ENCODE measurements at places on chromosomes 7 and 10.

- DNase-seq = no peak
These were observed 411.2 kb downstream of the GLRX3 start for GRCh38 chr10:130547368-130547767.

GRCh38 chr10:22598478-22598877, 115.9 kb downstream of the PIP4K2A start:
- DNase-seq = no peak

- DNase-seq = no peak
These were observed 12.8 kb downstream of the MEIG1 start for GRCh38 chr10:14971867-14972448.

- no peak for DNase-seq
These were observed 164.8 kb downstream of the DNAJB6 start for GRCh38 chr7:157501581-157501980.

DNA sequence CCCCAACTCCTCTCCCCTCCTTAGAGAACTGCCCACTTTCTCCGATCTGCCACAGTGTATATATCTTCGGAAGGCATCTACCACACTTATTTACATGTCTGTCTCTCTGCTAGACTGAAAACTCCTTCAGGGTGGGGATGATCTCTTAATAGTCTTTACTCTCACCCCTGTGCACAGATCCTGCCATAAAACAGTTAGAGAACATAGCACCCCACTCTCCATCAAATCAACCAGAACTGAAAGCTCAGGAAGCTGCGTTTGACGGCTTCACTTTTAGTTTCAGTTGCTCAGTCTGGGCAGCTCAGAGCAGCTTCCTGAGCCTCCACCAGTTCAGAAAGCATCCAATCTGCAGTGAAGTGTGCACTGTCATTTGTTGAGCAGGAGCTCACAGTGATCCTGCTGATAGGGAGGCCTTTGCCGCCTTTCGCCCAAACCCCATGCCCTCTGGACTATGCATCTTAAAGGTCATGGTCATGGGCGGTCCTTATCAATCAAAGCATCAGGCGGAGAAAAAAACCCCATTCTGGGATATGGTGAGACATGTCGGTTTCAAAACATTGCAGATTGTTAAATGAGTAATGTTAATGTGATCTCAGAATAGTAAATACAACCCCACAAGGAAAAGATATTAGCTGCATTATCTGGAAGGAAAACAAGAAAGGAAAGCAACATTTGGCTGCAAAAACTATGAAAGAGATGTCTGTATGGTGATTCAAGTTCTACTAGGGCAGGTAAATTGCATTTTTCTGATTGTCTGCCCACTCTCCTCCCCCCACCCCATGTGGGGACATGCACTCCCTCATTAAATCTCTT, 167.1 kb upstream of the ADO start:
- DNase-seq = no peak

- DNase-seq = no peak
These were observed 41.5 kb upstream of the EPC1 start for GRCh38 chr10:32388258-32389027.

- DNase-seq = no peak
These were observed 472 bp downstream of the RASSF4 start for GRCh38 chr10:44960088-44960460.

GRCh38 chr10:6255548-6256061, 52.9 kb downstream of the PFKFB3 start:
- DNase-seq = no peak

DNA sequence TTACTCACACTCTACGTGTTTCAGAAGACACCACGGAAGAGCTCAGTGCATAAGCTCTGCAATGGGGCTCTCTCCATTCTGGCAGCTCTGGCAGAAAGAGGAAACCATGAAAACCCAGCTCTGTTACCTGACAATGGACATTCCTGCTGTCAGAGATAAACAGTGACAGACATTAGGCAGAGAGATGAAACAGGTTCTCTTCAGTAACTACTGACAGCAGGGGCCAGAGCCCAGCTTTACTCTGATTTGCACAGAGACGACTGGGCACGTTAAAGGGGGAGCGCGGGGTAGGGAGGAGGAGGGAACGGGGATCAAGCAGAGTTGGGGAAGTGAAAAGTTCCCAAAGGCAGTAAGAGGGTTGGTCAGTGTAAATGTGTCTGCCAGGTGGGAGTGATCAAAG, 206.1 kb downstream of the RAMP3 start:
- no peak for DNase-seq

DNA sequence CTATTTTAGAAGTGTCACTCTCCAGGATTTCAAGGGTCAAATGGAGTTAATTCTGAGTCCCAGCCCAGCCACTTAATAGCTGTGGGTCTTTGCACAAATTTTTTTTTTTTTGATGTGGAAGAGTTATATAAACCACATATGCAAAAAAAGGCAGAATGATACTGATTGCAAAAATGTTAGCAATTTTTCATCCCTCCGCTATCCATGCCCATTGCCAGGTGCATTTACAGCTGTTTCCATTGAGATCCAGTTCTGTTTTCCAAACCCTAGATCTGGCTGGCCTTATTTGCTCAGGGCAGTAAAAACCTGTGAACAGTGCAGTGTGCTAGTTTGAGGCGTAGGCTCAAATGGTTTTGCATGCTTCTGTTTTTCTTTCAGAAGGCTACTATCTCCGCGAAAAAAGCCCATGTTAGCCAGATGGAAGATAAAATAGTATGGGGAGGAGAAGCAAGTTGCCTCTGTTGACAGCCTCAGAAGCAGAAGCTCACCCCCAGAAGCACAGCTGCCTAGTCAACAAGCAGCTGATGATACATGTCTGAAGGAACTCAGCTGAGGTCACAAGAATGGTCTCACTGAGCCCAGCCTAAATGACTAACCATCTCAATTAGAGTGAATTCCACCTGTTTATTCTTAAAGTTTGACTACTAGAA, 997 bp upstream of the ZNF138 start:
- no peak for DNase-seq

DNA sequence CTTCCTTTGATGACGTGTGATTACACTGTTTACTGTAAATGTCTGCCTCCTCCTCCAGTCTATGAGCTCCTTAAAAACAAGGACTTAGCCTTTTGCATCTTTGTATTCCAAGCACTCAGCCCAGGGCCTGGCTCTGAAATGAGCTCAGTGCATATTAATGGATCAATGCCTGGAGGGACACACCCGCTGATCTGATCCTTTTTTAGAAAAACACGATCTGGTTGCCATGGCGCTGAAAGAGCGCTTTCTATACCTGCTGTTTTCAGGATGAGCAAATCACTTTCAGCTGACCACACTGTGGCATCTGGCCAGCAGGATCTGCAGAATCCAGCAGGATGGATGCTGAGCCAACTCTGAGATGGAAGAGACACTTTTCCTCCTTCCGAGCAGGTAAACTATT, 37.8 kb upstream of the GARS1 start:
- DNase-seq = no peak

- no peak for DNase-seq
These were observed 35.3 kb downstream of the PALD1 start for GRCh38 chr10:70513848-70514309.

GRCh38 chr7:98216941-98217622, 5.8 kb downstream of the BHLHA15 start:
- no peak for DNase-seq

DNA sequence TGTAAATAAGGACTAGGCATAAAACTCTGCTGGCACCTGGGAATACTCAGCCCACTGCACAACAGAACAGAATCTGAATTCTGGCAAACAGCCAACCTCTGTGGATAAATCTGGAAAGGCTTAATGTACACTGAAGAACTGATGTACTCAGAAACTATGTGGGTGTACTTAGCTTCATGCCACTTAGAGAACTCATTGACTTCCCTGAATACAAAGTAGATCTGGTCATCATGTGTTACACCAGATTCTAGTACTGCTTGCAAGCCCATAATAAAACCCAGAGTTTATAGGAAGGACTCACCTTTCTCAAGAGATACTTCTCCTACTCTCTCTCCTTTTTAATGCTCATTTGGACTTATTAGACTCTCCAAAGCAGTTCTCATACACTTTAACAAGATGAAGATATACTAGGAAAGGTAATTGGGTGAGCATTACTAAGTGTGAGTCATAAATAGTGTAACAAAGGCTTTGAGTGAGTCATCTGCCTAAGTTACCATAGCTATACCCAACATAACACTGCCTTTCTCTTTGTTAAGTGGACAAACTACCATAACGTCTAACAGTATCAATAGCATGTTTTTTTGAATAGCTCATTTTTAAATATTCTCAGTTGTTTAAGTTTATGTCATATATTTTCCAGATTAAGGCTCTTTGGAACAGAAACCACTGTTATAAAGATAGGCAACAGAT, 309.1 kb downstream of the MDFIC start:
- DNase-seq = no peak

DNA sequence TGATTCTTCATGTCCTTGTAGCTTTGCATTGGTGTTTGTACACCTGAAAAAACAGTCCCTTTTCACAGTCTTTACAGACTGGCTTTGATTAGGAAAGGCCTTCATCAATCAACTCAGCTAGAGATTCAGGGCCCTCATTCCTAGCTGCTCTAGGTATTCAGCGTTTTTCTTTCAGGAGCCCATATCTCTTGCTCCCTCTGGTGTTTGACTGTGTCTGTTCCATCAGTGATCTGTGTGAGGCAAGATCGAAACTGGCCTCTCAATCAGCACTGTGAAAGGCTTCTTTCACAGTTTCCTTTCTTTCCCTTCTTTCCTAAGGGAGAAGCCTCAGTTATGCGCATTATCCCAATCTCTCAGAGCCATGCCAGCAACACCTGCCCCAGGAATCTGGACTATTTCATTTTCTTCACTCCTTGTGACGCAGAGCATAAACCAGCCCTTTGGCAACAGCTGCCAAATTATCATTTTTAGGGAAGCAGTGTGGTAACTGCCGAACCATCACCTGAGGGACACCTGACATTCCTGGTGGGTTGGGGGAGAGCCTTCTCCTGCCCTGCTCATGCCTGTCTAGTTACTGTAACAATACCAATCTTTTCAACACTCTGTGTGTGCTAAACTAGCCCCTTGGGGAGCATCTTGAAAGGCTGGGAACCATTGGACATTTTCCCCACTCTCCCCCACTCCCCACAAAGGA, 75.7 kb upstream of the CCDC71L start:
- DNase-seq = peak; percentile 42

- DNase-seq = no peak
These were observed 8.2 kb upstream of the CYP17A1 start for GRCh38 chr10:102845352-102845902.

GRCh38 chr7:79352323-79352722, 101.1 kb downstream of the MAGI2 start:
- no peak for DNase-seq

DNA sequence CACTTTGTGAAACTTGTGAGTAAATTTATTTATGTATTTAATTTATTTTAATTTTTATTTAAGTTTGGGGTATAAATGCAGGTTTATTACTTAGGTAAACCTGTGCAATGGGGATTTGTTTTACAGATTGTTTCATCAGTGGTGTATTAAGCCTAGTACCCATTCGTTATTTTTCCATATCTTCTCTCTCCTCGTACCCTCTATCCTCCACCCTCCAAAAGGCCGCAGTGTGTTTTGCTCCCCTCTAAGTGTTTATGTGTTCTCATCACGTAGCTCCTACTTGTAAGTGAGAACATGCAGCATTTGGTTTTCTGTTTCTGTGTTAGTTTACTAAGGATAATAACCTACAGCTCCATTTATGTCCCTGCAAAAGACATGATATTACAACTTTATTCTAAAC, 145.4 kb upstream of the SMIM30 start:
- no peak for DNase-seq

GRCh38 chr7:140209866-140210609, 33.3 kb upstream of the KDM7A start:
- peak; percentile 6 for DNase-seq

GRCh38 chr10:133399123-133399601, 5.2 kb downstream of the MTG1 start:
- no peak for DNase-seq

- no peak for DNase-seq
These were observed 9.9 kb downstream of the CNNM1 start for GRCh38 chr10:99339077-99339476.

DNA sequence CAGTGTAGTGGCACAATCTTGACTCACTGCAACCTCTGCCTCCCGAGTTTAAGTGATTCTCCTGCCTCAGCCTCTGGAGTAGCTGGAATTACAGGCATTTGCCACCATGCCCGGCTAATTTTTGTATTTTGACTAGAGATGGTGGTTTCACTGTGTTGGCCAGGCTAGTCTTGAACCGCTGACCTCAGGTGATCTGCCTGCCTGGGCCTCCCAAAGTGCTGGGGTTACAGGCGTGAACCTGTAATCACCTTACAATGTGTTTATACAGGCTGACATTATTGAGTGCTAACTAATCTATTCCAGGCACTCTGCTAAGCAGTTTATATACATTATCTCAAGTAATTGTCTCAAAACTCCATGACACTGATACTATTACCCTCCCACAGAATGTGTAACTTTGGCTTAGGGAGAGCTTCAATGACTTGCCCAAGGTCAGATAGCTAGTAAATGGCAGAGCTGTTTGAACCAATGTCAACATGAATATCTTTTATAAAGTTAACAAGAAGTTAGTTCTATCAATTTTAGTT, 36.8 kb downstream of the KIFBP start:
- DNase-seq = no peak

DNA sequence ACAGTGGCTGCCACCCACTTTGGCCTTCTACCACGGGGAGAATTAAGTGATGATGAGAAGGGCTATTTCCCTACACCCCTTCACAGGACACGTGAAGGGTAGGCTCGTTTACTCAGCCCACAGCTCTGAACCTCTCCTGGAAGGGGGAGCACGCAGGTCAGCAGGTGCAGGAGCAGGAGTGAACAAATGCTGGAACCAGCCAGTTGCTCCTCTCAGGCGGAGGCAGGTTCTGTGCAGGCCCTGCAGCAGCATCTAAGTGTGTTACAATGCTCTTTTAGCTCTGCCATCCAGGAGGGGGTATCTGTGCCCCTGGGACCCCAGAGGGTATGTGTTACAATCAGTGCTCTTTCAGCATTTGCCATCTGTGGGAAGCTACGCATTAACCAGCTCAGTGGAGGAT, 61.2 kb downstream of the AHR start:
- DNase-seq = no peak

- no peak for DNase-seq
These were observed 396.4 kb upstream of the STEAP1 start for GRCh38 chr7:89757910-89758309.

DNA sequence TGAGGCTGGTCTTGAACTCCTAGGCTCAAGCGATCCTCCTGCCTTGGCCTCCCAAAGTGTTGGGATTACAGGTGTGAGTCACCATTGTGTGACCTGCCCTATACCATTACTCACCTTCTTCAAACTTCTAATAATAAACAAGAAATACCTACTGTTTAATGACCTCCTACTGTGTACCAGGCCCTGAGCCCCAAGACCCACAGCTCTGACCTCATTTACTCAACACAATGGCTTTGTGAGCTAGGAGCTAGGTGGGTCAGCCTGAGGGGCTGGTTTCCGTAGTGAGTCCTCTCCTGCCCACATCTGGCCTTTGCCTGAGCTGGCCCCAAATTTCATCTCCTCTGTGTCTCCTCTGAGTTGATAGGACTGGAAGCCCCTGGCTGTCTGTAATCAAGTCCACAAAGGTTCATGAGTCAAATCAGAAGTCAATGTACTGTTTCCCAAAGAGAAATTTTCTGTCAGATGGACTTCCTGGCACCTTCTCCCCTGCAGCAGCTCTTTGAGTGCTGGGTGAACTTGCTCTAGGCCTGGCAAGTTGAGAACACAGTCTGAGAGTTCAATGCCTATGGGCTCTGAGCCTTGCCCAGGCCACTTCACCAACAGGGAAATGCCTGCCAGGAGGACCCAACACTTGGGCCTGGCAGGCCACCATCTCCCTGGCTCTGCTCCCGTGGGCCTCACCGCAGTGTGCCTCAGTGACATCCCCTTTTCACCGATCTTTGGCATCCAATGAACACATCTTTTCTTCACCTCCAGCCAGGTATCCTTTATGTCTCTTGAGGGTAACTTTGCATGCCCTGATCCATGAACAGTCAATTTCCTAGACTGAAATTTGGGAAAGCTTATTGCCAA, 24.0 kb downstream of the NEURL1 start:
- peak; percentile 6 for DNase-seq

Data from HEK293T (cell line).